Stimulated activated CD4-positive, alpha-beta T cell treated with anti-CD3 and anti-CD28 coated beads, TNF-alpha, amount 100 ng/mL, for 4 hours (primary cell): ENCODE measurements at places on chromosomes 13 and 19.

- DNase-seq = no peak
Measured at GRCh38 chr19:32040236-32040635, 305.2 kb upstream of the ZNF507 start.

- DNase-seq = no peak
Measured at GRCh38 chr13:96677029-96677428, 317.2 kb downstream of the OXGR1 start.

DNA sequence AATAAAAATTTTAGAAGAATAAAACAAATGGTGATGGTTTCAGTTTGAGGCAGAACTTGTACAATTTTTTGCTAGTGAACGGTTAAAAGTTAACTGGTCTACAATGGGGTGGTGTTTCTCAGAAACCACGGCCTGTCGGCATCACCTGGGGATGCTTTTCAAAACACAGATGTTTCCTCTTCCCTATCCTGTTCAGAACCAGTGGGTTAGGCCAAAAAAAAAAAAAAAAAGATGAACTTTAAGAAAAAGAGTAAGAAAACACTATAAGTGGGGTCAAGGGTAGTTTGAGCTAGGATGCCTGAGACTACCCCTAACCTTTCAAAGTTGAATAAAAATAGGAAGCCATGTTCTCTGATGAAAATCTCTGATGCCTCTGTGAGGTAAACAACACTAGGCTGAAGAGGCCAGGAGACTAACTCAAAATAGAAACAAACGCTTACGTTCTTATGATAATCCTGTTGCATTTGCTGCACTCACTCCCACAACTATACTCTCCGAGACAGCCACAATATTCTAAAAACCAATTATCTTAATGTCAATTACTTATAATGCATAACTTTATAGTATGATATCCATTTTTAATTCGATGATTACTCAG, 3.3 kb downstream of the MTIF3 start:
- no peak for DNase-seq

- DNase-seq = no peak
Measured at GRCh38 chr19:45791744-45792469, 738 bp downstream of the DMWD start.

- no peak for DNase-seq
Measured at GRCh38 chr19:47344425-47344824, 4.7 kb upstream of the DHX34 start.

- DNase-seq = no peak
Measured at GRCh38 chr13:90302107-90302506, 1045.4 kb upstream of the MIR17HG start.

- DNase-seq = no peak
Measured at GRCh38 chr19:11261971-11262839, at the start of gene DOCK6. DOCK6 (minus strand) TSS chr19:11262524; CDS start chr19:11262440, 84 bp downstream.

- DNase-seq = no peak
Measured at GRCh38 chr19:12930002-12930645, 3.4 kb downstream of the FARSA start.
